ENCODE measurements at places on chromosomes 6 and 20.
A peak's percentile ranks its signal among the peaks of the same experiment; 100 is the strongest.

GRCh38 chr20:46334303-46334904 is 26.1 kb upstream of the CDH22 start:
- DNase-seq, result no peak

DNA sequence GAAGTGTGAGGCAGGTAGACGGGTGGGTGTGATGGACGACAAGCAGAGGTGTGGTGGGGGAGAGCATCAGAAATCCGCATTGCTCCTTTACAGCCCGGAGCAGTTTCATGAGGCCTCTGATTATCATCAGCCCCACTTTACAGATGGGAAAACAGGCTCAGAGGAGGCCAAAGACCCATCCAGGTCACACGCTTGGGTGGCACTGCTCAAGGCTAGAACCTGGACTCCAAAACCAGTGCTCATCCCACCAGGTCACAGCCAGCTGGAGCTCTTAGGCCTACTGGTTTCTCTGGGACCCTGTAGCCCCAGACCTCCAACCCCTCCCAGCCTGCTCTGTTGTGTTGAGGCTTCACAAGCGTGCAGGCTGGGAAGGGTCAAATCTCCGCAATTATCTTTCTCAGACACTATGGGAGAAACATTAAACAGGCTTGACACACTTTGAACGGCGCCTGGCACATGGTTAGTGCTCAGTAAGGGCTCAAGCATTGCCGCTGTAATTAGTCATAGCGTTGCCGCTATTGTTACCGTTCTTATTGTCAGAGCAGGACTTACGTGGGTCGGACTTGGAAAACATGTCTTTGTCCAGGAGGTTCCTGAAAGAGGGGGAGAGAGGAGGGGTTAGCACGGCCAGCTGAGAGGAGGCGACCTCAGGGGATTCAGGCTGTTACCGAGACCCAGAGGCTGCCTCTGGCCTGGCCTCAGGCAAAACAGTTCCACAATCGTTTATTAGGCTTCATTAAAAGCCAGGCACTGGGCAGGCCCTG is 16.6 kb downstream of the CPNE5 start:
- DNase-seq, result no peak

DNA sequence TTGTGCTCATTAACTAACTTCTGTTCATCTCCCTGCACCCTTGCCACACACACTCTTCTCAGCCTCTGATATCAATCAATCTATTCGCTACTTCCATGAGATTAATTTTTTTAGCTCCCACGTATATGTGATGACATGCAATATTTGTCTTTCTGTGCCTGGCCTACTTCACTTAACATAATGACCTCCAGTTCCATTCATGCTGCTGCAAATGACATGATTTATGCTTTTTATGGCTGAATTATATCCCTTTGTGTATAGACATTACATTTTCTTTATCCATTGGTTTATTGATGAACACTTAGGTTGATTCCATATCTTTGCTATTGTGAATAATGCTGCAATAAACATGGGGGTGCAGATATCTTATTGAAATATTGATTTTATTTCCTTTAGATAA is 50.8 kb upstream of the SPTLC3 start:
- DNase-seq, result no peak

DNA sequence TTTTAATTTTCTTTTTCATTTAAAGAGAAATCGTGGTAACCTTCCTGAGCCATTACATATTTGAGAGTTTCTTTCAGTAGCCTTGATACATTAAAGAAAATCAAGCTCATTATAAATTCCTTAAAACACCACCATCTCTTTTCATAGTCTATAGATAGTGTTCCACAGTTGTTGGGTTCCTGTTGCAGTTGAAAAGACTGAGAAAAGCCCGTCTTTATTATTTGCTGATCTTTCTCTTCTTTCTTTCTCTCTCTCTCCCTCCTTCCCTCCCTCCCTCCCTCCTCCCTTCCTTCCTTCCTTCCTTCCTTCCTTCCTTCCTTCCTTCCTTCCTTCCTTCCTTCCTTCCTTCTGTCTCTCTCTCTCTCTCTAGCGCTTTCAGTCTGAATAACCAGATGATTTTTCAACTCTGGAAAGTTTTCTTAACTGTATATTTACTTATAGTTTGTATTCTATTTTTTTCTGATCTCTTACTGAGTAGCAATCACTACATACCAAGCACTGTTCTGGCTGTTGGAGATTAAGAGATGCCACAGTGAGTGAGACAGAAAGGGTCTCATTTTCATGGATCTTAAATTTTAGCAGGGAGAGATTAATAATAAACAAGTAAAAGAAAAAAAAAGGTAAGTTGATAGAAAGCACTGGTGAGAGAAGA is 157.5 kb downstream of the TINAG start:
- no peak for DNase-seq

DNA sequence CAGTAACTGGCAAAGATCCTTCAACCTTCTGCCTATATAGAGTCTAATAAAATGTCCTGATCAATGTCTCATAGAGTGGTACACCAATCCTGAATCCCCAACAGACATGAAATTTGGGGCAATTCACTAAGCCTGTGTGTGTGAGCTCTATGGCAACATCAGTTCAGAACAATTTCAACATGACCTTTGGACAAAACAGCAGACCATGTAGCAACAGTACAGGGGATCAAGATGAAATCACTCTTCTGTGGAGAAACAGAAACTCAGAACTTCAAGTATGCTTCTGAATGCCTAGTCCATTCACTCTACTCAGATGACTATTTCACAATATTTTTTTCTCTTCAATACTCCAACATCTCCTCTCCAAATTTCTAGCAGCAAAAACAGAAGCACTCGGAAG is 49.1 kb upstream of the OPRM1 start:
- DNase-seq, result no peak

DNA sequence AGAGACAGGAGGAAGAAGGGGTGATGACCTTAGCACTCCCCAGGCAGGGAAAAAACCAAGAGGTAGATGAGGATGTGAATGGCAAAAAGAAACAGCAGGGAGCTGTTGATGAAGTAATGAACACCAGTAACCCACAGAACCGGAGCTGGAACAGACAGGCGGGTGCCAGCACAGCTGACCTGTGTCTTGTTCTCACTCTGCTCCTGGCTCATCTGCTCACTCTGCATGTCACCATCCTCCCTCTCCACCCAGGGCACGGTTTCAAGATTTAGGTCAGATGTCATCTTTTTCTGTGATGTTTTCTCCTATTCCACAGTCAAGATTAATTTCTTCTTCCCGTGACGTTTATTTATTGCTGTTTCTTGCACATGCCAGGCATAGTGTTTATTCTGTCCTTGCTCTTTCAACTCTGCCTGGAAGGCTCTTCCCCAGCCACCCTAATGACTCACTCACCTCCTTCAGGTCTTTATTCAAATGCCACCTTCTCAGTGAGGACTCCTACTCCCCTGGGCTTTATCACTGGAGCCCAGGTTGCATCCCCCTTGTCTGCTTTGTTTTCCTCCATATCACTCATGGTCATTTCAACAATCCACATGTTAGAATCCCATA is 164.5 kb upstream of the HDAC2 start:
- no peak for DNase-seq

DNA sequence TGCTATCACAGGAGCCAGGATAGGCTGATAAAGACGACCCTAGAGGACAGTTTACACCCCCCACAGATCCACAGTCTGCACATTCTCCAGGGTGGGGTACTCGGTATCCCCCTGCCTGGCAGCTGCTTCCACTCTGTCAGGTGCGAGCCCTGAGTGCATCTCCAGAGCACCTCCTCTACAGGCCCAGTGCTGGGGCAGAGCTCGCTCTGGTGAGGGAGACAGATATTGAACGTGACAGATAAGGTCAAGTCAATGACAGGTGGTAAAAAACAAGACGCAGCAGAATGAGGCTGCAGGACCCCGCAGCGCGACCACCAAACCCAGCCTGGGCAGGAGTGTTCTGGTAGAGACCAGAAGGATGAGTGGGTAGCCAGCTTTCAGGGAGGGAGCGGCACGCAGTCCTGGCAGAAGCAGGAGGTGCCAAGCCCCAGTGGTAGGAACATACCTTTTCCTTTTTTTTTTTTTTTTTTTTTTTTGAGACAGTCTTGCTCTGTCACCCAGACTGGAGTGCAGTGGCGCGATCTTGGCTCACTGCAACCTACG is 12.4 kb upstream of the MYL9 start:
- no peak for DNase-seq

GRCh38 chr6:1916334-1917070 is 306.8 kb downstream of the FOXC1 start:
- no peak for DNase-seq

DNA sequence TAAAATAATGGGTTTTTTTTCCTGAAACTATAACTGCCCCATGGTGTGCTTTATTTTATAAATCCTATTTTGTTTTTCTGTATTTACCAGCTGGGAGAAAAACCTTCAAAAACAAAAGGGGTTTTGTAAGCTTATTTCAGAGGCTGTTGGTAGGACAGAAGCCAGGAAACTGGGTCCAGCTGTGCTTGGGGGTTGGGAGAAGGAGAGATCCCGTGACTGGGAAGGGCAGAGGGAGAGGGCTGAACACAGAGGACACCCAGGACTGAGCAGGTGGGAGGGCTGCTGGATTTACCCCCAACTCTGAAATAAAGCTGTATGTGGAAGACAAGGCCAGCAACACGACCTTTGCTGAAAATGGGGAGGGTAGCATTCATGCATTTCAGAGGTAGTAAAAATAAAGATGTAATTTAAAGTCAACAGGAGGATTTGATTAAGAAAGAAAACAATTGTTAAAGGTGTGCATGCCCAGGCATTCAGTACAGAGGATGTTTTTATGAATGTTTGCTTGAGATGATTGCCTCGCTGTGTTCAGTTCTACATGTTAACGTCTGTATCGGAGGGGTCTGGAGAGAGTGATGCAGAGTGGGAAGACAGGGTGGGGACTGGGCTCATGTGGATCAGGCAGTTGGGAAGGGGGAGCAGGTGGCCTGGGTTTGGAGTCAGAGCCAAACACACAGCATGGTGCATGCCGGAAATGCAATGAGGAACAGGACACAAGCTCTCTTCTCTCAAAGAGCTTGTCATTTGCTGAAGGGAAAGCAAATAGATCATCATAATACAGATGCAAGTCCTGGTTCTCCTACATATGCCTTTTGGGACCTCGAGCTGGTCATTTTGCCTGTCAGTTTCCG is 21.4 kb downstream of the ARFGEF3 start:
- DNase-seq, result peak; percentile 24

GRCh38 chr6:151704383-151704782 is 103.1 kb upstream of the ESR1 start:
- DNase-seq, result no peak

DNA sequence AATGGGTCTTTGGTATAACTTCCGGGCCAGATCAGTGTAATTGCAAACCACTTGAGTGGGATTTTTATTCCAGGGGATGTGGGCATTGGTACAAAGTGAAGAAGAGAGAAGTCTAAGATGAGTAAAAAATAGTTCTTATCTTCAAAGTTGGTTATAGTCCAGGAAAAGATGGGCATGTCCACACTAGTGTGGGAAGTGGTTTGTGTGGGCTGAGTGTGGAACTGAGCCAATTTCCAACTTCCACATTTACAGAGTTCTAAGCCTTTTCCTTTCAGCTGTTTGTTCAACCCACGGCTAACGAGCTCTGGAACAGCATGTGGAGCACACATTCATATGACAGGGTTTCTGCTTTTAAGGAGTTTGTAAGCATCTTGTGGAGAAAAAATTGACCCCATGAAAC is 72.3 kb upstream of the IFNGR1 start:
- peak; percentile 22 for DNase-seq

DNA sequence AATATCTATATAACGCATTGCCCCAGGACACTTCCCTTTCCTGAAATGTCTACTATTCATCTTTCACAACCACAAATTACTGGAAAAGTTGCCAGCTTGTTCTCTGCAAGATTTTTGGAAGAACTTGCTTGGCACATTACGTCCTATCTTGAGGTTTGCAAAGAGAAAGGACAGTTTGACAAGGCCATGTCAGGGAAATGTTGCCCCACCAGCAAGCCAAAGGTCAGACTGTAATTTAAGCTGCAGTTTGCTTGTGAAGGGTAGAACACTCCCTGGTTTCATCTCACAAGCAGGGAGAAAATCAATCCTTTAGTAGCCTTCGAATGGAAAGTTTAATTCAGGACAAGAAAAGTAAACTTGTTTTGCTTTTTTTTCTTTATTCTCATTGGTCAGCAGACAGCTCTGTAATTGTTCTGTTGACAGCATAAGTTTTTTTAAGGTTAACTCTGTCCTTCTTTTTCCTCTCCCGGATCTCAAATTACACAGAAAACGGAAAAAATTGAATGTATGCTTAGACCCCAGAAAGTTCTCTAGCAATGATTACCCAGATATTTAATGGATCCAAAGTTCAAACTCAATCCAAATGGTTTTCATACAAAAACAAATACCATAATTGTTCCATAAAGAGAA is 541.8 kb upstream of the NRSN1 start:
- DNase-seq, result no peak

DNA sequence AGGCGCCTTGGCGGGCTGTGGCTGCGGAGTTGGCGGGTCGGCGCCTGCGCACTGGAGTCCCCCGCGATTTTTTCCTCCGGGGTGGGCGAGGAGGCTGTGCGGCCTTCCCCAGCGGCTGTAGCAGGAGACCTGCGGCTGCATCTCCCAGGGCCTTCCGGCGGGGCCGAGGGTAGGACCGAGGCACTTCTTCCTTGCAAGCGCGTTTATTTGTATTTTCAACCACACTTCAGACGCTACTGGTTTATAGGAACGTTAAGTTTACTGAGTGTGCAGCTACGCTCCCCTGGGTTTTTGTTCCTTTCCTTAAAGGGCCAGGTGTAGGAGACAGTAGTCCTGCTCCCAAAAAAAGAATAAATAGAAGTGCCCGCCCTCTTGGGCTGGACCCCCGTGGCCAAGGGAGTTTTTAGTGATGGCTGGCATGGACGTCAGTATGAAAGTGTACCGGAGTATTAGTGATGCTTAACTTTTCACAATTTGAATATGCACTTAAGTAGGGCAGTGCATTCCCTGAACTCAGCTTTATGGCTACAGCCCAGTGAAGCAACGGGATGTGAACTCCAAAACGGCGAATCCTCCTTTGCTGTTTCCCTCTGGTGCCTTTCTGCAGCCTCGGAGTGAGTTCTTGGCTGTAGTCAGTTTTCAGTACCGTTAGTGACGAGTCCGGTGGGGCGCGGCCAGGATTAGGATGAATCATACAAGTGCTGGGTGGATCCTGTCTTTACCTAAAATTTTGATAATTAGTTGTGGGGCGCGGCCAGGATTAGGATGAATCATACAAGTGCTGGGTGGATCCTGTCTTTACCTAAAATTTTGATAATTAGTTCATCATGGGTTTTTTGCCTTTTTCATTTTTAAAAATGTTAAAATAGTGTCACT is 1.0 kb upstream of the FBXO5 start:
- DNase-seq, result peak; percentile 75

DNA sequence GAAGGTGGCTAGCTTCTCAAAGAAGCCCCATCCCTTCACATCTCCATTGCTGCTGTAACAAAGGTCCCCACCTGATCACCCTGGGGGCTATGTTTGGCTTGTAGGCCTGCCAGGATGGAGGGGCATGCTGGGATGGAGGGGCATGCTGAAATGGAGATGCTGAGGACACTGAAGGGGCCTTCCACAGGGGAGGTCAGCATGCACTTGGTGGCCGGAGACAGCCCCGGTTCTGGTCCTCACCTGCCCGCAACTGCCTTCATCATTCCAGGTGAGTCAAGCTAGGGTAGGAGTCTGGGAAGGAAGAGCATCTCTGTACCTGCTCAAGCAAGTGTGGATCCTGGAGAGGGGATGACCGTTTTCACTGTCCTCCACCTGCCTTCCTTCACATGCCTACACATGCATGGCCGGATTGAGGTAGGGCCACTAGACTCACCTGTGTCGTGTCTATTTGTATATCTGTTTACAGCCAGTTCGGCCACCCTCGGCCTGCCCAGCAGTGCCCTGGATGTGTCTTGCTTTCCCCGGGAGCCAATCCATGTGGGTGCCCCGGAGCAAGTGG is 6.0 kb downstream of the L3MBTL1 start:
- no peak for DNase-seq

- no peak for DNase-seq
Observed at GRCh38 chr20:53824779-53825178, 231.1 kb upstream of the ZNF217 start.

GRCh38 chr20:5119435-5120184 is at the start of gene PCNA:
Gene PCNA (minus strand): TSS chr20:5119958. CDS start chr20:5119798, 160 bp downstream.
- DNase-seq, result peak; percentile 97
